Substantia nigra (tissue), 51 donors: ENCODE measurements at places on chromosomes 13 and 19.

DNA sequence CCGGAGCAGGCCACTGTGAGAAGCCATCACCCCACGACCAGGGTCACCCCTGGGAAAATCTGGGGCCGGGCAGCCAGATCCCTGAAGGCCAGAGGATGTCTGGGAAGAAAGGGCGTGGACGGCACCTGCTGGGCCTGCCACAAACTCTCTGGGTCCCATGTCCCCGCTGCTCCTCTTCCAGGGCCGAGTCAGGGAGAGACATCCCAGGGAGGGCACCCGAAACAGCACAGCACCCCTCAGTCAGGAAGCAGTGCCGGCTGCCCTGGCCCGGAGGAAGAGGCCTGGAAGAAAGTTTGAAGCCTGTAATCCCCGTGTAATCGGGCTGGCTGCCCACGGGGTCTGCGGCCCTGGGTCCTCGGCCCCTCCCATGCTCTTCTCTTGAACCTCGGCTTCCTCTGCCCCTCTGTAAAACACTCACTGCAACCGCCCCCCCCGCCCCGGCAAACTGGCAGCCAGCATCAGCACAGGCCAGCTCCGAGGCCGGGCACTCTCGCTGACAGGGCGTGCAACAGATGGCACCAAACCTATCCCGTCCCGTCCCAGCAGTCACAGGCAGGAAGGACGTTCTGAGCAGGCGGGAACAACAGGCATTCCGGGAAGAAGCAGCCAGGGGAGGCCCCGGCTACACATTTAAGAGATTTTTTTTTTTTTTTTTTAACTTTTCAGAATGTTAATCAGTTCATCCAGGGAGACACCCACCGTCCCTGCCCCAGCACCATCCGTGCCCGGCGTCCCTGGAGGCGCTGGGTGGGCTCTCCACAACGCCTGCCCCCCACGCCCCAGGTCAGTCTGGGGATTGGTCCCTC is 1.5 kb downstream of the SBNO2 start:
- no peak for DNase-seq

DNA sequence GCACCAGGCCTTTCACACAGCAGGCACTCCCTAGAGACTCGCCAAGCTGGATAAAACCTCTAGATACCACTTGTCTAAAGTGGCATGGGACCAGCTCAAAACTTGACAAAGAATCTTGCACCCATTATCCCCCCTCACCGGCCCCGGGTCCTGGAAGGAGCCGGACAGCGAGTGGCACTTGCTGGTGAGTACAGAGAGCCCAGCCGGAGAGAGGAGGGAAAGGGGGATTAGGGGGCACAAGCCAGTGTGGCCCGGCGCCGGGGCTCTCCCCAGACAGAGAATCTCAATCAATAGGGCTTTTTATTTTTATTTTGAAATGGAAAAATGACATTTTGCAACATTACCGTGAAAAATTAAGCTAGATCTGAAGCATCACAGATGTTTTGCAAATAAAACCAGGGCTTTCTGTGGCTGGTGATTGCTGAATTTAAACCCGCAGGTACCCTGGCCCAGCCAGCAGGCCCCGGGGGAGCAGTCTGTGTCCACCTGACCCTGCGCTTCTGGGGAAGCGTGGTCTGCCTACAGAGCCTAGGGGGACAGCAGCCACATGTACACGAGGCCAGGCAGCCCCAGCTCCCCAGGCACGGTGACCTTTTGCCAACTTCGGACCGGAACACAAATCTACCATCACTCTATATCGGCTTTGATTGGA is 10.0 kb upstream of the VSTM2B start:
- no peak for DNase-seq

- no peak for DNase-seq
Measured at GRCh38 chr13:102726430-102726829, 31.6 kb upstream of the METTL21C start.

GRCh38 chr13:105642511-105642958 is 892.9 kb downstream of the EFNB2 start:
- DNase-seq = no peak
